ENCODE measurements at places on chromosomes 12 and 14.

DNA sequence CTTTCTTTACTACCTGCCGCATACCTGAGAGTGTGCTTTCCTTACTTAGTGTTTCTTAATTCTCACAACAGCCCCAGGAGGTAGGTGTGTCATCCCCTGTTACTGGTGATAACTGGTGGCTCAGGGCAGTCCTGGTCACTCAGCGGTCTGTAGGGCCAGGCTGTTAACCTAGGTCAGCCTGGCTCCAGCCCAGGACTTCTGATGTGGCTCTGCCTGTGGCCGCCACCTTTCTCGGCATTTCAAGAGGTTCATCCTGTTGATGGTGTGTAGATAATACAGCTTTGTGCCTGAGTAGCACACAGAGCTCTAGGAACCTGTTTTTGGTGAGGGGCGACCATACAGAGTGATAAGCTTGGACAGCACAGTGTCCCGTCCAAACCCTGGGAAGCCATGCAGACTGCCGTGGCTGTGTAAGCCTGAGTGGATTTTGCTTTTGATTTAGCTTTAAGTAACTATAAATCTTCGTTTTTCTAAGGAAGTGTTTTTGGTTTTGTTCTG, 11.9 kb upstream of the DNAH10 start:
- no peak for DNase-seq

- DNase-seq = no peak
Observed at GRCh38 chr12:8781381-8782127, 40.9 kb upstream of the A2ML1 start.

DNA sequence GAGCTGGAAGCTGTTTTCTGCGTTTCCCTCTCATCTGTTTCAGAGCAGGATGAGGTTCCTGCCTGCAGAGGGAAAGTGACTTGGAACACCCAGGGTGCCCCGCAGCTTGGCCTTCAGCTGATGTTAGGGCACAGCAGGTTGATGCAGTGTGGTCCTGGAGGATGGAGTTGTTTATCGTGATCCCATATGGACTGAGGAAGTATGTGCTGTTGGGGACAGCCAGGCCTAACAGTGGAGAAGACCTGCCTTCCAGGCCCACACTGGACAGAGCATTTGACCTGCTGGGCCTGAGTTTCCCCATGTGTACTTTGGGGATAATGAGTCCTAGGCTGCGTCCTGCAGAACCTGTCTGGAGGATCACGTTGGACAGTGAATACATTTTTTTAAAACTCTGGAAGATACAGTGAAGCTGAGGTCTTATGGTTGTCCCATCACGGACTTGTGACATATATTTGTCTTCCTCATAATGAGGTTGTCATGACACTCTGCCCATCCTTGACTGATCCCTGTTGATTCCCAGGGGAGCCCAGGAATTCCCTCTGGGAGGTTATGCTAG, 12.8 kb downstream of the SERPINA1 start:
- no peak for DNase-seq

- DNase-seq = no peak
Observed at GRCh38 chr14:34138175-34138574, 187.3 kb upstream of the EGLN3 start.

DNA sequence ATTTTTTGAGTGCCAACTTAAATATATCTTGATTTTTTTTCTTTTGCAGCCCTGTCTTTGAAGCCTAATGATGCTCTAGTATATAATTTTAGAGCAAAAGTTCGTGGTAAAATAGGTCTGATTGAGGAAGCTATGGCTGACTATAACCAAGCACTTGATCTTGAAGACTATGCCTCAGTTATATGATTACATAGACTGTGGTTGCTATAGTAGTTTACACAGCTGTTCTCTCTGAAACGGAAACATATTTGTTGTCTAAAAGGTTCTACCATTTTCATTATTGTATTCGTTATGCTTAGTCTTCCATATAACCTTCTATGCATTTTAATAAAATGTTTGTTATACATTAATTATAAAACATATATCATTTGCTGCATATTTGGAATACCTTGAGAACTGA, 246.7 kb downstream of the TTC6 start:
- no peak for DNase-seq

DNA sequence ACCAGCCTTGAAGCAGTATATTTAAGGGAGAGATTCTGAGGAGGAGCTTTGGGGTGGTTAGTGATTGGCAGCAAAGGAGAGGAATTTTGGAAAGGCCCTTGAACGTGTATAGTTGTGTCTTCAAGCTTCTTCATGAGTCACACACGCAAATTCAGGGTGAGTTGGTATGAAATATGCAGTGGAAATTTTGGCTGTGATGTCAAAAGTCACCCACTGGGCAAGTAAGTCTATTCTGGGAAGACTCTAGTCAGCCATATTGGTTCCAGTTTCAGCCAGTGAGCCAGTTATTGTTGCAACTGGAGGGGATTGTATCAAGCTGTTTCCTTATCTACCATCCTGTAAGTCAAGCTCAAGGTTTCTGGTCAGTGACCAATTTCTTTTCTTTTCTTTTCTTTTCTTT, 32.0 kb upstream of the VASH1 start:
- no peak for DNase-seq

DNA sequence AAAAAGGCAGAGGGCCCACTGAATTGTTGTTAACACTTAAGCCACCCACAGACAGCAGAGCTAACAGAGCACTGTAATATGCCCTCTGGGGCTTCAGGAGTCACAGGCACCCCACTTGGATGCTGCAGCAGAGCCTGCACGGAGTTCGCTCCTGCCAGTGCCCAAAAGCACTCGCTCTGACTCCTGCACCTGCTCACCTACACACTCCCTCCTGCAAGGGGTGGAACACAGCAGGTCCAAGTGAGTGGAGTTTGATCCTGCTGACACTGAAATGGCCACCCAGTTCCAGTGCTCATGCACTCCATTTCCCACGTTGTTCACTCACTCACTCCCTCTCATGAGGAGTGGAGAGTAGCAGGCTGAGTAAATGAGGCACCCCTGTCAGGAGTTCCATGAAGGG, 68.8 kb downstream of the OSBPL8 start:
- DNase-seq = no peak

GRCh38 chr12:70691018-70691672, 53.9 kb upstream of the PTPRB start:
- no peak for DNase-seq

DNA sequence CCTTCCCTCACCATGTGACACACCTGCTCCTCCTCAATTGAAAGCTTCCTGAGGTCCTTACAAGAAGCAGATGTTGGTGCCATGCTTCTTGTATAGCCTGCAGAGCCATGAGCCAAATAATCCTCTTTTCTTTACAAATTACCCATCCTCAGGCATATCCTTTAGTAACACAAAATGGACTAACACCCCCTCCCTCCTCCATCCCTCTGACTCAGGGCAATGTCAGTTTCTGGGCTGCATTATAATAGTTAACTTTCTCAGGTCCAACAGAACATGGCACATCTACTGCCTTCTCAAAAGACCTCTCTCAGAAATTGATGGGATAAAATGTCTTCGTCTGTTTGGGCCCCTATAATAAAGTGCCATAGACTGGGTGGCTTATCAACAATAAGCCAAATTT, 287.0 kb downstream of the DPF3 start:
- no peak for DNase-seq

GRCh38 chr12:112979041-112979680, 842 bp downstream of the OAS2 start:
- DNase-seq = no peak

DNA sequence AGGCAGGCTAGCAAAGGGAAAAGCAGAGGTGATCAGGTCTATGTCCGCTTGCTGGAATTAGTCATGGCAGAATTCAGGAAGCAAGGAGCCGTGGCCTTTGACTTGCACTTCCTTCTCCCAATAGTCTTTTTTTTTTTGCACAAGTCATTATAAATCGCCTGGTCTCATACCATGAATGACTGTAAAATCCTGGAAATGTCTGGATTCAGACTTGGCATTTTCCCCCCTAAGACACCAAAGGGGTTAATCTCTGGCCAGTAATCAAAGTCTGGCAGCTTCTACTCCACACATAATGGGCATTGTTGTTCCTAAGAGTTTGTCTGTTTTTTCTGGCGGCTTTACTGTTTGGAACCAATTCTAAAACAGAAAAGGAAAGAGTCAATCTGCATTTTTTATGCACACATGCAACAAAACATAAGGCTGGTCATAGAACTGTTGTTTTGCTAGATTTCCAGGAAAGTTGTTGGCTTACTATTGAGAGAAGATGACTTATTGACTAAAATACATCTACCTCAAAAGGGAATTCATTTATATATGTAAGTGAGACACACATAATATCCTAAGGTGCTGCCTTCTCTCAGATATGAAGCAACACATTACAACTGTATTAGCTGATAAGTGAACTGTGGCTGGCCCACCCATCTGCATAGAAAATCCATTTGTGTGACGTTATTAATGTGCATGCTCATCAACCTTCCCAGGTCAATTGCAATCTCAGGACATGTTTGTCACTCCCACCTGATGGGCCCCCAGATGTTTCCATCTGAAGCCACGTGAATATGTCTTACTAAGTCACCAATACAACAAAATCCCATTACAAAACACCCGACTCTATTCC, 157.3 kb downstream of the BTG1 start:
- DNase-seq = no peak

DNA sequence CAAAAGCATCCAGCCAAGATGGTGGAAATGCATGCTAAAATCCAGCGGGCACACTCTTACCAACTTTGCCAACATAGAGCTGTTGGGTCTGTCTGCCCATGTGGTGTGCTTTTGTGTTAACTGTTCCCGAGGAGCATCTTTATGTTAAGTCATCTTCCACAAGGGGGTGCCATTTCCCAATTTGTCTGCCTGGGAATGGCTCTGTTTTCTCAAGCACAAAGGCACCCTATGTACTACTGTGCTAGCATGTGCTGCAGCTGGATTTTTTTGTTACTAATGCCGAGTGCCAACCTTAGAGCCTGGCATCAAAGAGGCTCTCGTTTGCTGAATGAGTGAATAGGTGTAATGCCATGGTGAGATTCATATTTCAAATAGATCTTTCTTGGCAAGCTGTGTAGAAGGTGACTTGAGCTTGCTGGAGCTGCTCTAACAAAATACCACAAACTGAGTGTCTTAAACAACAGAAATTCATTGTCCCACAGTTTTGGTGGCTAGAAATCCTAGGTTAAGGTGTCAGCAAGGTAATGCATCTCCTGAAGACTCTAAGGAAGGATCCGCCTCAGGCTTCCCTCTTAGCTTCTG, 74.3 kb downstream of the TRHDE start:
- DNase-seq = no peak

GRCh38 chr12:11904124-11904523, 166.6 kb upstream of the BCL2L14 start:
- DNase-seq = no peak

DNA sequence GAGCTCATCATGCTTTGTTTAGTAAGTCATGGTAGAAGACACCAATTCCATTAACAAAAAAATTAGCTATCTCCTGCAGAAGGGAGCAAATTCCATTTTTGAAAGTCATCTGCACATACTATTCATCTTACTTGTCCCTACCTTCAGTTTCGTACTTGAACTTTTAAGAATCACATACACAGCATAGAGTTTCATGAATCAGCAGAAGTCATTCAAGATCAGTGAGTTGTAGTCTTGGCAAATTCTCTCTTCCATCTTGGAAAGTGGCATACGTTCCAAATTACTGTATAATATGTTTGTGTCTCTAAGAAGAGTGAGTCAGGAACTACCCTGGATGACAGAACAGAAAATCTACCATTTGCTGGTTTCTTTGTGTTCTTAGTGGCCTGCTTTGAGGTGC, 14.1 kb downstream of the VRK1 start:
- DNase-seq = no peak

Measured in stimulated activated CD8-positive, alpha-beta memory T cell treated with anti-CD3 and anti-CD28 coated beads, Interleukin-2, amount 100 ng/mL, for 1 hour (primary cell).